ENCODE measurements at places on chromosomes 4 and X.

- DNase-seq, result no peak
Measured at GRCh38 chr4:186069729-186070128, 773 bp downstream of the TLR3 start.

DNA sequence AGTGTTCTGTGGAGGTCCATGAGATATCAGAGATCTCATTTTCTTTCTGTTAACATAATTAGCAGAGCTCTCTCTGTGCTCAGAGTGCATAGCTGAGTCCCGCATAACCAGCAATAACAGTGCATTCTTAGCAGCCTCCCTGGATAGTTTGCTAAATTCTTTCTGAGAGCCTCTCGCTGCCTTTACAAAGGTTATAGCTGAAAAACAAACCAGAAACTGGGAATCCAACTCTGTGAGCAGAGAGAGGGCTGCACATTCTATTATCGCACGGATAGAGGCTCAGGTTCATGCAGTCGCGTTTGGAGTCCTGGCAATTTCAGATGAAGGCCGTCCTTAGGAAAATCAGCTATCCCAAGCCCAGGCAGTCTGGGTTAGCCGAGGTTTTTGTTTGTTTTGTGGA, 1.2 kb downstream of the ENPP6 start:
- no peak for DNase-seq

DNA sequence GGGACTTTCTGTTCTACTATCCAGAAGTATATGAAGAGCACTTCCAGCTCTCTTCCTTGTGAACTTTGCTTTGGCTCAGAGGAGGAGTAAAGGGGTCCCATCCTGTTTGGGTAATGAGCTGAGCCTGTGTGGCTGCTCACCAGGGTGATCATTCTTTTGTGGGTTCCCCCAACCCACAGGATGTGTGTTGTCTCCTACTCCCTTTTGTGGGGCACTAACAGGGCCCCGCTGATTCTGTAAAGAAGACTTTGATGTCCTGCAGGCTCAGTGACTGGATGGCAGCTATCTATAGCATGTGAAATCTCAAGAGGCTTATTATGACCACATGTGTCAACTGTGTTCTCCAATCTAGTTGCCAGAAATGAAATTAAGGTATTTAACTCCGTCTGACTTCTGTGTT, 40.8 kb downstream of the ZNF518B start:
- DNase-seq, result no peak

- DNase-seq, result no peak
Measured at GRCh38 chrX:54419559-54420302, 20.5 kb upstream of the TSR2 start.

GRCh38 chr4:113563691-113564378, 197.7 kb downstream of the CAMK2D start:
- DNase-seq, result no peak

DNA sequence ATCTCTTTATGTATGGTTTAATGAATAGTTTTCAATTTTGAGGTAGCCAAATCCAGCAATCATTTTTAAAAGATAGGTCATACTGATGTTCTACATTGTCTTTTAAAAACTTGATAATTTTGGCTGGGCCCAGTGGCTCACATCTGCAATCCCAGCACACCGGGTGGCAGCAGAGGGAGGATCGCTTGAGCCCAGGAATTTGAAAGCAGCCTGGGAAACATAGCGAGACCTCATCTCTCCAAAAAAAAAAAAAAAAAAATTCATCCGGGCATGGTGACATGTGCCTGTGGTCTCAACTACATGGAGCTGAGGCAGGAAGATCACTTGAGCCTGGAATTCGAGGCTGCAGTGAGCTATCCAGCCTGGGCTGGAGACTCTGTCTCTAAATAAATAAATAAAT, 419.8 kb downstream of the GALNTL6 start:
- DNase-seq, result no peak

GRCh38 chr4:102348701-102349100, 3.4 kb upstream of the SLC39A8 start:
- no peak for DNase-seq

DNA sequence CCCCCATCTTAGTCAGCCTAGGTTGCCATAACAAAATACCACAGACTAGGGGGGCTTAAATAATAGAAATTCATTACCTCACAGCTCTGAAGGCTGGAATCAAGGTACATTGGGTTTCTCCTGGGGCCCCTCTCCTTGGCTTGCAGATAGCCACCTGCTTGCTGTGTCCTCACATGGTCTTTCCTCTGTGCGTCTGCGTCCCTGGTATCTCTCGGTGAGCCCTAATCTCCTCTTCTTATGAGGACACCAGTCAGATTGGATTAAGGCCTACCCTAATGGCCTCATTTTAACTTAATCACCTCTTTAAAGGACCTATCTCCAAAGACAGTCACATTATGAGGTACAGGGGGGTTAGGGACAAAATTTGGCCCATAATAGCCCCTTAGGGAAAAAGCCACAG, 98.0 kb downstream of the SH3KBP1 start:
- DNase-seq, result no peak
